ENCODE measurements at places on chromosomes 1 and 21.

DNA sequence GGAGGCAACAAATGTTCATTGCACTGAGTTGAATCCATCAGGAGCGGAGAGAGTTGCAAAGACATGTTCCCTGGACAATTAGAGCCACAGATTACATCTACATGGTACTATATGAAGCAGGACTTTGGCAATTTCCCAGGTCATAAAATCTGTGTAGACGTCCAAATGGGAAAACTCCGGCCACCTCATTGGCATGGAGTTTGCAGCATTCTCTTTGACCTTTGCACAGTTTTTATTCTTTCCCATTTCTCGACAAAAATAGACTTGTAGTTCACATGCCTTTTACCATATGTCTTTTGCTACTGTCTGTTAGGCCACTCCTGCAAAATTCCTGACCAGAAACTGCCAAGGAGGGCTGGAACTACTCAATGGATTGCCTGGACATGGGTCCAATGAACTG, 48.2 kb downstream of the UBE2T start:
- DNase-seq = no peak

GRCh38 chr1:88608139-88608943, 75.7 kb upstream of the PKN2 start:
- DNase-seq = no peak

GRCh38 chr1:231337043-231337471, 595 bp downstream of the EXOC8 start:
- no peak for DNase-seq

DNA sequence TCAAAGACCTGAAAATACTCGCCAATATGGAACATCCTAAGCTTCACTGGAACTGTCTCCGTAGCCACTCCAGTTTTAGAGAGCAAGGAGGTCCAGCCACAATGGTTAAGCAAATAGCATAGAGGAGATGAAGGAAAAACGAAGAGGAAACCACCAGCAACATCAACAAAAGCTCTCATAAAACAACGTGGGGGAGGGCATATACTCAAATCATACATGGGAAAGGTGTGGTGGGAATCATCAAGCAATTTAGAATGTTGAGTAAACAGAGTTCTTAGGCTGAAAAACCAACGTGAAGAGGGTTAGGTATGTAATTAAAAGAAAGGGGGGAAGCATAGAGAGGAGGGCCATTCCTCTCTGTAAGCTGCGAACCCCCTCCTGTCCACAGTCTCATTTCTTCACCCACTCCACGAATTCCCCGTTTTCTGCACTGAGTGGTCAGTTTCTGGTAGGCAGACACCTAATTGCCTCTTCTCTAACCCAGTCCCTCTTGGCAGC, 1.0 kb downstream of the TMEM59 start:
- no peak for DNase-seq

GRCh38 chr1:200234938-200235337, 174.9 kb downstream of the ZNF281 start:
- no peak for DNase-seq

GRCh38 chr1:205880923-205881322, 31.0 kb upstream of the PM20D1 start:
- DNase-seq = no peak

DNA sequence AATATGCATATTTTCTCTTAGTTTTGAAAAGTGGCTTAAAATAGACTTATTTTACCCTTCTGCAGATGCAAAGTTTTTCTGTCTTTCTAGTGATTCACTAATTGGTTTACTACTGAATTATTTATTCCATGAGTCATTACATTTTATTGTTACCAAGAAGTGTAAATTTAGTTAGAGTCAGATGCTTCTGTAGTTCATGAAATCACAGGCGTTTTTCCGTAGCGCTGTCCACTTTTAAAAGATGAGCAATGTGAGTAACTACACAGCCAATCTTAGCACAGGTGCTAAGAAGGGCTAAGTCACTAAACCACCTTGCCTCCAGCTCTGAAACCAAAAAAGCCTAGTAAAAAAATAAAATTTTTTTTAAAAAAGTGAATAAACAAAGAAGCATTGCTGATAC, 24.7 kb downstream of the RGS13 start:
- no peak for DNase-seq

- no peak for DNase-seq
Observed at GRCh38 chr1:119367432-119368124, 1.0 kb upstream of the HAO2 start.

GRCh38 chr1:229192031-229192430, 78.9 kb upstream of the RAB4A start:
- DNase-seq = no peak

DNA sequence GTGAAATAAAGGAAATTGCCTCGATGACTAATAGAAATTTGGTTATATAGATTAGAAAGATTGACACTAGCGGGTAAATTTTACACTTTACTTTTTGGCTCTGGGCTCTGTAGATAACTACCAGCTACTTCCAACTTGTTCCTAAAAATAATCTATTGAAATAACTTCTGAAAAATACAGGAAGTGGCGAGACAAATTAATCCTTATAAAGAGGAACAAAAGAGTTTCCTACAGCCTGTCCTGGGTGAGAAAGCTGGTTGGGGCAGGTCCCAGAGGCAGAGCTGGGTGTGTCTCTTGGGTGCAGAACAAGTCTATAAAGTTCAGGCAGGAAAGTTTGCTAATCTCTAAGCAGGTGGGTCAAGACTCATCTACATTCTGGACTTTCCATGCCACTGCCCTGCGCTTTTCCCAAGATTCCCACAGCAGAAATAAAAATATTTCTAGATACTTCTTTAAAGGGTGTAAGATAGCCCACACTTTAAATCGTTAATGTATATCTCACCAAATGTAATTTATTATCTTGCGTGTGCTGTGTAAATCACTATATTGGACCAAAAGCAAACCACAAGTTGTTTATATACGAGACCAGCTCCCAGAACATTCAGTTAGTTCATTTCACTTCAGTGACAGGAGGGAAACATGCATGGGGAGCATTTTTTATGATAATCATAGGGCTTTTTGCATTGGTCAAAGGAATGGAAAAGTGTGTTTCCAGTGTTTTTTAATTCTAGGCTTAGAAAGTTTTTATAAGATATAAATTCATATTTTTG, 70.1 kb upstream of the NRIP1 start:
- DNase-seq = no peak

DNA sequence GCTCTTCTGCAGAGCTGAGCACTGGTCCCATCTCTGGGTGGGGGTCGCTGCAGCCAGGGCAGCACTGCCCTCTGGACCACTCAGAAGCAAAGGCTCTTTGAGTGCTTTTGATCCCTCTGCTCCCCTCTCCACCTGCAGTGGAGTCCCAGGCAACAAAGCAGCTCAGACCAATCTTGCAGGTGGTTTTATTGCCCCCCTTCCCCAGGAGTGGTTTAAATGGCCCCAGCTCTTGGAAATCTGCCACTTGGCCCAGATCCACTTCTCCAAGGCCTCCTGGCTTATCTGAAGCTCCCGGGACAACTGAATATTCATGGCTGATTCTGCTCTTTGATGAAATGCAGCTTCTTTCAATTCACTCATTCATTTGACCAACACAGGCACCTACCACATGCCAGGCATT, 2.7 kb downstream of the STUM start:
- no peak for DNase-seq

DNA sequence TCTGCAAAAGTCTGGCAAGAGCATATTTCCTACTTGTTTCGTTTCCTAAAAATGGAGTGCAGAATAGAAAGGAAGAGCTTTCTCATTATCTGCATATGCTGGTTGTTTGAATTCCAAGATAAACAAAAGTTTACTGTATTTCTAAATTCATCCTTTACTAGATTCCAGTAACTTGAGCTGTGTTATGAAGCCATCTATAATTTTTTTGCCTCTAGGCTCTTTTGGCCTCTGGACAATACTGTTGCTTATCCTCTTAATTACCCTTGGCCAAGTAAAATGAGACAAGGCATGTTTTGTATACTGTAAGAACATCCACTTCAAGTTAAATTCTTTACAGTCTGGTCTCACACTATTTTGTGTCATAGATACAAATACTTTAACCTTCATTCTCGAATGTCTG, 45.6 kb upstream of the HFM1 start:
- no peak for DNase-seq

DNA sequence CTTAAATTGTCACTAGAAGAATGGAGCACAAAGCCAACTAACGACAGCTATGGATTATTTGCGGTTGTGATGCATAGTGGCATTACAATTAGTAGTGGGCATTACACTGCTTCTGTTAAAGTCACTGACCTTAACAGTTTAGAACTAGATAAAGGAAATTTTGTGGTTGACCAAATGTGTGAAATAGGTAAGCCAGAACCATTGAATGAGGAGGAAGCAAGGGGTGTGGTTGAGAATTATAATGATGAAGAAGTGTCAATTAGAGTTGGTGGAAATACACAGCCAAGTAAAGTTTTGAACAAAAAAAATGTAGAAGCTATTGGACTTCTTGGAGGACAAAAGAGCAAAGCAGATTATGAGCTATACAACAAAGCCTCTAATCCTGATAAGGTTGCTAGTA, 13.5 kb downstream of the USP1 start:
- DNase-seq = no peak

DNA sequence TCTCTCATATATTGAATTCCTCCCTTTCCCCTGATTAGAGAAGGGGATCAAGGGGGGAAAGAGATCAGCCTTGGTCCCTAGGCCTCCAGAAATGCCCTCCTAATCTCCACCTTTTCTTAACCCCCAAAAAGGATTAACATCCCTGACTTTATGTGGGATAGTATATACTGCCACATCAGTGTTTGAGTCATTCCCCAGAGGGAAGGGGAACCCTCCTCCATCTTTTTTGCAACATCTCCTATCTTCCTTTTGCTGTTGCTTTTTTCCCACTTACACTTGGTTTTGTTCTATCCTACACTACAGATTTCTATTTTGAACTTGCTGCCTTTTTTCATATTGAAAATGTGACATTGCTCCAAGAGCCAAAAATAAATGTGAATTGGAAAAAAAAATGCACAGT, 65.4 kb upstream of the PODN start:
- no peak for DNase-seq

DNA sequence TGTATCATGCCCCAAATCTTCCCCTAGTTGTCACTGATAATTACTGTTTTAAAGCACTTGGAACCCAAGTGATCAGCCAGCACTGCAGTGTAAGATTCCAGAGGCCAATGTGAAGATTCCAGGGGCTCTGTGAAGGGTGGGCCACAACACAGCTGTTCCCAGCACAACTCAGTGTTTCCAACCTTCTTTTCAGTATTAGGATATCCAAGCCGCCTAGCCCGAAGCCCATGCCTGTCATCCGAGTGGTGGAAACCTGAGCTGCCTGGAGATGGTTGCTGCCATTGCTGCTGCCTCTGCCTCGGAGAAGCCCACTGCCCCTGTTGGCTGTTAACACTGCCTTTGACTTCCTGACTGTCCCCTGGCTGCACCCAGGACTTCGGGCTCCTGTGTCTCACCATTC, 30.4 kb upstream of the SNX27 start:
- DNase-seq = no peak

Measured in thyroid gland (tissue), 4 donors.